ENCODE measurements at places on chromosomes 6 and 20.

DNA sequence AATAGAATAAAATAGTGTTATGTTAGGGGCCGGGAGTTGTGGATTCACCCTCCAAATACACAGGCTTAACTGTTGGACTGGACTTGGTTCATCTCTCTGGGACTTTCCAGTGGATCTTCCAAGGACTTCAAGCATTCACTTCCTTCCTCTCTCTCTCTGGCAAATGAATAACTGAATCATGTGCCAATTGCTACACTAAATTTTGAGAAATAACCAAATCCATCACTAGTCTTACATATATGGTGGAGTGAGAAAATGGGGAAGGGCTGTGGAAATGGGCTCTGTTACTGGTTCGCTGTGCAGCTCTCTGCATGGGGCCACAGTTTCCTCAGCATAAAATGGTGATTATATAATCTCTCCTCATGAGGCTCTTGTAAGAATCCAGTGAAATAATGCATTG, 6.8 kb upstream of the KIAA1755 start:
- no peak for DNase-seq

- DNase-seq, result no peak
Measured at GRCh38 chr20:37276494-37277252, 12.8 kb upstream of the MANBAL start.

GRCh38 chr6:51814418-51814817, 273.0 kb downstream of the PKHD1 start:
- no peak for DNase-seq

DNA sequence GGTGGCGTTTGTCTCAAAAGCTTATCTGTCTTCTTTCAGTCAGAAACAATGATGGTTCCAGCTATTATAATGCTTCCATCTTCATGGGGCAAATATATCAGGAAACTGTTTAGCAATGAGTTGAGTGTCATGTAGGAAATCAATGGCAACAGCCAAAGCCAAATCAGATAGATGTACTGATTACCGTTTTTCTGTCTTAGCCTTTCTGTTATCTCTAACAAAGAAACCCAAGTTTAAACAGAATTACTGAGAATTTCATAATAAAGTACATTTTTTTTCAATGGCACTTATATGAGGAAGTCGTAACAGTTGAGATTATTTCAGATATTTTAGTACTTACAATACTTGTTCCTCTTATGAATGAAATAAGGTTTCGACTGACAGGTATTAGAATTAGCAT, 1.2 kb downstream of the NOX3 start:
- no peak for DNase-seq

DNA sequence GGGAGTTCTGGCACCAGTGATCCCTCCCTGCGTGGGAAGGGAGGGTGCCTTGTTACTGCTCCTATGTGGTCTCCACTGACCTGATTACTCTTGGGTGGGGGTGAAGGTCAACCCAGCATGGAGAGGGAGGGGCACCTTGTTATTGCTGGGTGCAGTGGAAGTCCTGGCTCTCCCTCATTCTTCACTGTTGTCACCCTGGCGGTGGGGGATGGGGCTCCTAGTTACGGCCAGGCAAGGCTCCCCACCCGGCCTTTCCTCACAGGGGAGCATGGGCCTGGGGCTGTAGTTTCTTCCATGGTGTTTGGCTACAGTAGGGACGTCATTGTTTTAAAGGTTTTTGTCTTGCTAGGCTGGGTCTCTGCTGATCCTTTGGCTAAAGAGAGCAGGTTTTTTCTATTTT, 40.8 kb downstream of the PACSIN1 start:
- DNase-seq, result no peak

GRCh38 chr6:33985313-33985751, 160.6 kb downstream of the GRM4 start:
- no peak for DNase-seq

DNA sequence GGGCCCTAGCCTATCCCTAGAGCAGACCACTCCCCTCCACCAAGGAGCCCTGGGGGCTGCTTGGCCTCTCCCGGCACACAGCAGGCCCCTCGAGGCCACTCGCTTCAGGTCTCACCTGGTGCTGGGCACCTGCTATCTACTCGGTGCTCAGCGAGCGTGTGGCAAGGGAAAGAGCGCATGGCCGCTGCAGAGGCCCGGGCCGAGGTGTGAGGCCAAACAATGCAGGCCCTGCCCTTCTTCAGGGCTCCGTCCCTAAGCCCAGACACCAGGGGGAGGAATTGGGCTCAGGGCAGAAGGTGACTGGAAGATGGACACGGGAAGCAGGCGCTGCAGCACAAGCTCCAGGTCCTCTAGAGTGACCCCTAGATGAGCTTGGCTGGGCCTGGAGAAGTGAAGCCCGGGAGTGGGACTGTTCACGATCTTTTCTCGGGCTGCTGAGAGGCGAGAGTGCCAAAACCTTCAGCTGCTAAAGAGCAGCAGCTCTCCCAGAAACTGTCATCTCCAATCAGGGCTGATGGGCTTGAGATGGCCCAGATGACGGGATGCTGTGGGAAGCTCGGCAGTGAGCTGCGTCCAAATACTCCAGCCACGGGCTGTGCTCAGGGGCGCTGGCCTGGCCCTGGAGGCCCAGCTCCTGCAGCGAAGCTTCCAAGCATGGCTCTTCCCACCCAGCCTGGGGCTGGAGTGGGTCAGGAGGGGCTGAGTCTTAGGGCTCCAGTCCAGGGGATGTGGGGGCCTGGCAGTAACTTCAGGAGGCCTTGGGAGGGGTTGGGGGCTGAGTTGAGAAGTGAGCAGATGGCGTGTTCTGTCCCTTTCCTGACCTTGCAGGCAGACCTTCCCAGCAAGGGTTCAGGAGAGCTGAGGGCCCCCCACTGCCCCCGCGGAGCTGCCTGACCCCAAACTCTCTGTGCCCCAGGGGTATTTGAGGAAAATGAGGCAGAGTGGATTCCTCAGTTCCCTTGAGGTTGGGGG, 43.7 kb downstream of the APCDD1L start:
- no peak for DNase-seq

GRCh38 chr6:75147512-75147911, 58.3 kb downstream of the COL12A1 start:
- DNase-seq, result no peak

DNA sequence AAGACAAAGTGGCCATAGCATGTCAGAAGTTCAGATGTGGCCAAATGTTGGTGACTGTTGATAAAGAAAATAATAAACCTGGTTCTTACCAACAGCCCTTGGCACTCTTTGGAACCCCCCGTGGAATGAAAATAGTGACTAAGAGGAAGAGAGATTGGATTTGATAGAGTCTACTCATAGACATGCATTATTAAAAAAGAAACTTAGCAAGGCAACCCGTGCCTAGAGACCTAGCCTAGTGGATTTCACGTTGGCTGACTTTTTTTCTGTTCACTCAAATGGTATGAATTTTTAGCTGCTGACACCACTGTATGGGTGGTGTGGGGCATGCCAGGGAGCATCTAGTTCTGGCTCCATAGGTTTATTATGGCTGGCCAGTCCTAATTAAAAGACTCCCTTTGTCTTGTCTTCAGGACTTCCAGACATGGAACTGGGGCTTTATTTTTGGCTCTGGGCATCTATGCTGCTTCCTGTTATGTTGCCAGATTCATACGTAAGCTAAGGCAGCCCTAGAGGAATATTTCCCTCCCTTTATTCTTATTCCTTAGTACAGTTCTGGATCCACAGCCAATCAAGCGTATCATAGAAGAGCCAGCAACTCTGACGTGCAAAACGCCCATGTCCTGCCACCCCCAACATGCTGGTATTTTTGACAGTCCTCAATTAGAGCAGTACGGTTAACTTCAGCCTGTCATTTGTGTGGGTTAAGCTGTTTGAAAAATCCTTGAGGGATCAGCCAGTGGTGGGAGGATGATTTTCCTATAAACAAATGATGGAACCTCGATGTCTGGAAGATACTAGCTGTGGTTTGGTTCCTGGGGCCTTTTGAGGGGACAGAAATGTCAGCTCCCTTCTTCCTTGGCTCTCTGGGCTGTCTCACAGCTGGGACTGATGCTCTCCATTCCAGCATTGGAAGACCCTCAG, 127.5 kb downstream of the ISM1 start:
- no peak for DNase-seq

- no peak for DNase-seq
Measured at GRCh38 chr6:26345832-26346231, 19.2 kb upstream of the BTN3A2 start.

DNA sequence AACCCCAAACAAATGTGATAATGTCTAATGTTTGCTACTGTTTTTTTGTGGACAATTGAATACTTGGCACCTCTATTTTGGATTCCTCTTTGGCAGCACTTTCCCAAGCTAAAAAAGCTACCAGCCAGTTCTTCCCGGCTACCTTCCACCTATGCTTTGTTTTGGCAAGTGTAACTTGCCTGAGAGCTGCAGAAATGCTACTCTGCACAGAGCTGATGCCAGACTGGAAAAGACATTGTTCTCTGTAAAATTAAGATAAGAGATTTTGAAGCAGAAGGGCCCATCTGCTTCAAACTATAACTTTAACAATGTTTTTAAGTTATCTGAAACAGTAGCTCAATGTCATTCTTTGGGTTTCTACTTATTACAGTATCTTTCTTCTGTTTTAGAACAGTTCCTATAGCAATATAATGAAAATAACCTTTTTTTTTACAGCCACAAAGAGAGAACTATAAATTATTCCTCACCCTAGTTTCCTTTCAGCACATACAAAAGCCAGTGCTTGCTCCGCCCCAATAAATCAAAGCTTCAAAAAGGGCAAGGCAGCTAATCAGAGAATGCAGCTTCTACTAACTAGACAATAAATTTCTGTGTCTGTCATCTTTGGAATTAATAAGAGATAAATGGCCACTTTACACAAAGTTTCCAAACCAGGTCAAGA, 183.1 kb downstream of the UBE3D start:
- DNase-seq, result no peak

DNA sequence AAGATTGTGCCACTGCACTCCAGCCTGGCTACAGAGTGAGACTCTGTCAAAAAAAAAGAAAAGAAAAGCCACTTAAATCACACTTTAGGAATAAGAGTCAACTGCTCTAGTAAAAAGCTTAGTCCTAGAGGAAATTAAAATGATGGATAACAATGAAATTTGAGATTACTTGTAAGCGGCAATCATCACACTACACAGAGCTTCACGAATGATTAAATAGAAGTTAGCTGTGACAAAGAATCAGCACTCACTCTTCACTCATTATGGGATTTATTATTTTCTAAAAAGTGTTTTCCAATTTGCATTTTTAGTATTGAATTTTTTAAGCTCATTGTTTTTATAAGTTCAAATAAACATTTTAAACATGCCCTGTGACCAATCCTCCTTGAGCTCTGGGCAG, 718.0 kb downstream of the UTRN start:
- DNase-seq, result no peak

DNA sequence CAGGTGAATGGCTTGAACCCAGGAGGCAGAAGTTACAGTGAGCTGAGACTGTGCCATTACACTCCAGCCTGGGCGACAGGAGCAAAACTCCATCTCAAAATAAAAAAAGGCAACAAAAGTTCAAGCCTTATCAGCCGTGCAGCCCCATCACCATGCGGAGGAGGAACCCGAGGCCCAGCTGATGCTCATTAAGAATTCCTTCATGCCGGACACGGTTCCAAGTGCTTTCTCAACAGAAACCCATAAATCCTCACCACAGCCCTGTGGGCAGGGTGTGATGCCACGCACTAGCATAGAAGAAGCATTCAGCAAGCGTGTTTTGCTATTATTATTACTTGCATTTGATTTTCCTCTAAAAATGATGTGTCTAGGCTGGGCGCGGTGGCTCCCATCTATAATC, 56.3 kb downstream of the PREX1 start:
- no peak for DNase-seq

- no peak for DNase-seq
Measured at GRCh38 chr6:167840526-167841179, 13.9 kb downstream of the AFDN start.

DNA sequence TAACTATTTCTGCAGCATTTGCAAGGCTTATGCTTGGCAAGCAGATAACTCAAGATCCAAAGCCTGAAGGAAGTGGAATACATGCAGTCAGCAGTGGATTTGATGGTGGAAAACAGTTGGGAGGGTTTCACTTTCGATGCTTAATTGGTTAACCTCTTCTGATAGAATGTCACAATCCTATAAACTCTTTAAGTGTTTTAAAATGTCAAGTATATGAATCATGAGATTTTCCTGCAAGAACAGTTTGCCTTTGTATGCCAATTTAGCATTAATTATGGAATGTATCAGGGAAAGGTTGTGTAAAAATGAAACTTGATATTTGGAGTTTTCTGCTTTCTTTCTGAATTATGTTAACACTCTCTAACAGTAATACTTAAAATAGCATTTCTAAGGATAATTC, 36.6 kb downstream of the NKX2-4 start:
- no peak for DNase-seq

- no peak for DNase-seq
Measured at GRCh38 chr20:23230766-23231385, 119.7 kb upstream of the NXT1 start.

GRCh38 chr6:116047173-116047933, 13.3 kb downstream of the FRK start:
- no peak for DNase-seq
